Activated naive CD4-positive, alpha-beta T cell treated with anti-CD3 and anti-CD28 coated beads, Interleukin-2, amount 10 ng/mL, durations not matched to agents 7 days and 5 days (primary cell): ENCODE measurements at places on chromosomes 5 and 9.

- no peak for DNase-seq
These were observed 31.1 kb downstream of the SLC35A4 start for GRCh38 chr5:140595538-140596300.

- no peak for DNase-seq
These were observed 246.9 kb downstream of the FANCC start for GRCh38 chr9:95070549-95071021.

DNA sequence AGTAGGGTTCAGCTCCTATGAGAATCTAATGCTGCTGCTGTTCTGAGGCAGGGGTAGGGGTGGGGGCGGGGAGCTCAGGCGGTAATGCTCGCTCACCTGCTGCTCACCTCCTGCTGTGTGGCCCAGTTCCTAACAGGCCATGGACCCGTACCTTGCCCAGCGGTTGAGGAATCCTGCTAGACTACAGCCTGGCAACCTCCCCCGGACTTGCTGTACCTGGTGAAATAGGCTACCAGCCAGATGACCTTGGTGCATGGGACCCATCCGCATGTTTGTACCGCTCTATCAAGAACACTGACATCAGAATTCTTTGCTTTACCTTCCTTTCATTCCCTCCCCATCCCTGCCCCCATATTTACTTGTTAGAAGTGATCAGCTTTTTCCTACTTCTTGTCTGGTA is 15.3 kb downstream of the IL31RA start:
- DNase-seq: no peak

- no peak for DNase-seq
These were observed 532.2 kb upstream of the SGCD start for GRCh38 chr5:155794795-155795194.

GRCh38 chr5:54251981-54252380 is 58.4 kb downstream of the ARL15 start:
- DNase-seq: no peak

GRCh38 chr5:59725392-59725767 is 168.1 kb downstream of the PDE4D start:
- no peak for DNase-seq

GRCh38 chr5:139968547-139969261 is 74.4 kb downstream of the NRG2 start:
- DNase-seq: peak; percentile 91

DNA sequence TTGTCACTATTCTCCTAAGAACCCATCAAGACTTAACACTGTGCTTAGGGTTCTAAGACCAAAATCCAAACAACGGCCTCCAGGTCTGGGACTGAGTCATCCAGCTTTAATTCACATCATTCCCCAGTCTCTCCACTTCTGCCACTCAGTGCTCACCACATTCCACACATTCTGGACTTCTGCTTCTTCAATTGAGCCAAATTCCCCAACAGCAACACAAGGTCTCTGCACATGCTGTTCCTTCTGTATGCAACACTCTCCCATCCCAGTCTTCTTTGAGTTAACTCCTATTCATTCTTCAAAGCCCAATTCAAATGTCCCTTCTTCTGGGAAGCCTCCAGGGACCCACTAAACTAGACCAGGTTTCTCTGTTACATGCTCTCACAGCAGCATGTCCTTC is 97.8 kb downstream of the GPR21 start:
- DNase-seq: no peak

- no peak for DNase-seq
These were observed 570.4 kb upstream of the ST8SIA4 start for GRCh38 chr5:101473483-101473882.

GRCh38 chr9:5492965-5493678 is 17.2 kb upstream of the PDCD1LG2 start:
- DNase-seq: no peak

DNA sequence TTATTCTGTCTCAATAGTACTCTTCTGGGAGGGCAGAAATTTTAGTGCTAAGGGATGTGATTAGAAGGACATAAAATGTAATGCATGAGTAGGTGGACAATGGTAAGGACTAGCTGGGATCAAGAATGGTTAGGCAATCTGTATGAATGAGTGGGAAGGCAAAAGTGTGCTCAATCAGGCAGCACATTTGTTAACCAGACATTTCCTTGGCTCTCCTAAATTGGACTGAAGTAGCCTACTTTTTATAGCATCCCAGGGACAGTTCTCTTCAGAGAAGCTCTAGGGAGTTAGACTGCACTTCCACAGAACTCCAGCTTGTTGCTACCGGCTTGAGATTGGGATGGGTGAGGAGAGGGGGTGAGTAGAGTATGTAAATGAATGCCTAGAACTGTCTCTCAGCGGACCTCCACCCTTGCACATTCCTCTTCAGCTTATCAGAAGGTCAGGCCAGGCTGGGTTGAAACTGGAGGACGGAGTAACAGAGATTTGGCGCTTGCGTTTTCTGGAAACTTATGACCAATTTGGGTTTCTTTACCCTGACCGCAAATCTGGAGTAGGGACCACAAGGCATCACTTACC is 19.0 kb upstream of the ARL14EPL start:
- DNase-seq: no peak

GRCh38 chr5:108623826-108624225 is 123.9 kb upstream of the FER start:
- no peak for DNase-seq

DNA sequence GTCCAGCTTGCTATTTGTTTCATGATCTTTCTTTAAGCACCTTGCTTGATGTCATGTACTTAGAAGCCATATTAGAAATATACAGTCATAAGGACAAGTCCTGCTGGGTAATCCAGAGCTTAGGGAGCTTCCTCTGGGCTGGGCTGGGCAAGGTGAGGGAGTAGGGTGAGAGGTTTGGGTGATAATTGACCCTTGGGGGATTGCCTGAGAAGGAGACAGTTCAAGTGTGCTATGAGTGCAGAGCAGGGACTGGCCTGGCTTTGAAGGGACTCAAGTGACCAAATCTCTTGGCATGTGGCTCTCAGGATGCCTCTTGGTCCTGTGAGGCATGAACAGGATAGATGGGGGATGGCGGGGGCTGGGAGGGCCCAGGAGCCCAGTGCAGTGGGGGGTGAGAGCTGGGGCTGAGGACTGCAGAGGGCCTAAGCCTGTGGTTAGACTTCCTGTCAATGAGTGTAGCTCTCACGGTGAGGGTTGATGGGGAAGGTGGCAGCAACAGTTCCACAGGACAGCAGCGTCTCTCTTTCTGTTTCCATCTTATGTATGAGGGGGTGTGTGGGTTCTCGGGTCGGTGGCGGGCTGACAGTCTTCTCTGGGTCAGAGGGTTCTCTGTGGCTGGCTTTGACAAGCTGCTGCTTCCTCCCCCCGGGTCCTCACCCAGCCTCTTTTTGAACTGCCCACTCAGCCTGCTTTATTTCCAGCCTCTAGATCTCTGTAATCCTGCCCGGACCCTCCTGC is 53.5 kb downstream of the RGS3 start:
- DNase-seq: peak; percentile 78

GRCh38 chr5:123035360-123035917 is 1.1 kb downstream of the PPIC start:
- peak; percentile 23 for DNase-seq

DNA sequence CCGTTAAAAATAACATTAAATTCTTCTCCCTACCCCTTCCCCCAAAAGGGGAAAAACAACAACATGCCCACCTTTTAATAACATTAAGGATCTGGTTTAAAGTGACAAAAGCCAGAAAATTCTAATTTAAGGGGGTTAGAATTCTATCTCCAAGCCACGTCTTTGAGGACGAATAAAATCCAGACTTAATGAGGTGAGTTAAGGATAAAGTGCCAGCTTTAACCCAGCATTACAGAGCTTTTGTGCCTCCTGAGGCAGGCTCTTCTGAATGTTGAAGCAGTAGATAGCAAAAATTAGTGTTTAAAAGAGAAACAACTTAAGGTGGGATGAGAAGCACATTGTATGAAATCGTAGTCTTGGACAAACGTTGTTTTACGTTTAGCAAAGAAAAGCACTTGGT is 329.0 kb upstream of the MPDZ start:
- DNase-seq: no peak
